ENCODE measurements at places on chromosomes 12 and 14.

GRCh38 chr12:6968426-6968825, 2.0 kb downstream of the PHB2 start:
- no peak for DNase-seq

DNA sequence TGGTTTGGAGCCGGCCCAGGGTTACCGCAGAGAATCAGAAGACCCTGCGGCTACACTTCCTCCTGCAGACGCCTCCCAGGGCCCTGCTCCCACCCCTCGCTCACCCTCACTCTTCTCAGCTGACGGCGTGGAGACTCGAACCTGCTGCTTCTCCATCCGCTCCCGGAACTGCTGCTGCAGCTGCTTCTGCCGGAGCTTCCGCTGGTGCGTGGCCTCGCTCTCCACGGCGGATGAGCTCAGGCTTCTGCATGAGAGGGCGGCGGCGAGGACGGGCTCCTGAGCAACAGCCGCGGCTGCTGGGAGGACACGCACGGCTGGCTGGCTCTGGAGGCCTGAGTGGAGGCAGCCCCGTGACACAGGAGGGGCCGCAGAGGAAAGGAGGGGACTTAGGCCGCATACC, 33.3 kb downstream of the RAD52 start:
- DNase-seq = no peak

- DNase-seq = peak; percentile 35
These were observed 457.6 kb upstream of the RGS6 start for GRCh38 chr14:71474301-71475265.

DNA sequence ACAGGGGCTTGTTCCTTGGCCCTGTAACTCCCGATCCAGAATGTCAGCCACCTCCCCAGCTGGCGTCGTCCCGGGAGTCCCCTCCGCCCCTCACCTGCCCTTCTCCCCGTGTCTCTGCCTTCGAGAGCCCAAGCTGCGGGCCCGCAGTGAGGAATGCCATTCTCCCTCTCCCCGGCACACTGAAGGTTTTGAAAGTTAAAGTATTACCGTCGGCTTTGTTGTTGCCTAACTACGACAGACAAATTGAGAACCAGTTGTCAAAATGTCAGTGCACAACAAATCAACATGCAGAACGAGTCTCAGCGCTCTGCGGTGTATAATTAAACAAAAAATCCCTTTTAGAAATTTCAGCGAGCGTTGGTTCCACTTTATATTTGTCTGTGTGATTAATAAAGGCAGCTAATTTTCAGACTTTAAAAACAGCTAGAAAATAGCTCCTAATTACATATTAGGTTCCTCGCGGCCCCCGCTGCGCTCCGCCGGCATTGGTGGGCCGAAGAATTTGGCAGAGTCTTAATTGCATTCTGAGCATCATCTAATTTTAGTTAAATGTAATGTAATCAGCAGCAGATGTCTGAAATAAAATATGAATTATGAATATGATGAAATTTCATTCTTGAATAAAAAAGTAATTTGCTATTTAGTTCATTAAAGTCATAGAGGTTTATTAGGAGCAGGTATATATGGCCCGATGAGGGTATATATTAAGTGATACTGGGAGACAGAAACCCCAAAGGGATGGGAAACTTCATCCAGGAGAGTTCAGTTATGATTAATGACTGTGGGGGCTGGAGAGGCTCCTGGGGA, 40.3 kb downstream of the MVK start:
- no peak for DNase-seq

- no peak for DNase-seq
These were observed 65.7 kb downstream of the PIK3C2G start for GRCh38 chr12:18327036-18327435.

- DNase-seq = no peak
These were observed 48.8 kb upstream of the ESRRB start for GRCh38 chr14:76326918-76327689.

- DNase-seq = no peak
These were observed 80.4 kb upstream of the EEA1 start for GRCh38 chr12:93009533-93009932.

- no peak for DNase-seq
These were observed 12.6 kb downstream of the WSCD2 start for GRCh38 chr12:108141600-108142130.

DNA sequence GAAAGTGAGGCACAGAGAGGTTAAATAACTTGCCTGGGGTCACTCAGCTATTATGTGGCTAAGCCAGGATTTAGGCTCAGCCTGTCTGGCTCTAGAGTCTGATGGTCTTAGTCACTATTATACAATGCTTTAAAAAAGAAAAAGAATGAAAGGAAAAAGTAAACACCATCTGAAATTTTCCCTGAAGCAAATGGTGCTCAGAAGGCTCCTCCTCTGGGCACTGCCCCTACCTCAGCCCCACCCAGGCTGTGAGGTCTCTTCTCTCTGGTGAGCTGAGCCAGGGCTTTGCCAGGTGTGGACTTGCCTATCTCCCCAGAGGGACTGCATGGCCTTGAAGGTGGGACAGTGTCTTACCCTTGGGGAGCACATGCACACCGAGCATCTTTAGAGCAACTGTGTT, 117.5 kb upstream of the DYRK2 start:
- no peak for DNase-seq

- DNase-seq = no peak
These were observed 20.6 kb downstream of the PRPF39 start for GRCh38 chr14:45104561-45104960.

DNA sequence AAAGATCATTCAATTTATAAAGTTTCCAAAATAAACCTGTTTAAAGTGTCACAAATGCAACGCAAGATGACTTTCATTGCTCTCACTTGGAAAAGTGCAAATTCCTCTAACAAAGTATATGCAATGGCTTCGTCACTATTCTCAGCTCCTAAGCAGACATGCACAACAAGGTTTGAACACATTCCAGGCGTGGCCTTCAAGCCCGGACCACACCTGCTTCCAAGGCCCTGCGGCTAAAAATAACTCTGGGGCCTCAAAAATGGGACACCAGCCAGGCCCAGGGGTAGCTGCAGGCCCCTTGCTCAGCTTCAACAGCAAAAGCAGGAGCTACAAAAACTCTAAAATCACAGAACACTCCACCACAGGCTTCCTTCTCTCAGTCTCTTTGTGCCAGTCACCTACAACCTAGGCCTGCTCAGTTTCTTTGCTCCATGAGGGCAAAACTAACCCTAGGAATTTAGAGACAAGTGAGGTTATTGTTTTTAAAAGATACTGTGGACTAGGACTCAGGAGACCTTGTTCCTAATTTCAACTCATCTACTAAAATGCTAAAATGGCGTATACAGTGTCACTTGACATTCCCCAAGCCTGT, 29.3 kb downstream of the DUSP16 start:
- DNase-seq = no peak

DNA sequence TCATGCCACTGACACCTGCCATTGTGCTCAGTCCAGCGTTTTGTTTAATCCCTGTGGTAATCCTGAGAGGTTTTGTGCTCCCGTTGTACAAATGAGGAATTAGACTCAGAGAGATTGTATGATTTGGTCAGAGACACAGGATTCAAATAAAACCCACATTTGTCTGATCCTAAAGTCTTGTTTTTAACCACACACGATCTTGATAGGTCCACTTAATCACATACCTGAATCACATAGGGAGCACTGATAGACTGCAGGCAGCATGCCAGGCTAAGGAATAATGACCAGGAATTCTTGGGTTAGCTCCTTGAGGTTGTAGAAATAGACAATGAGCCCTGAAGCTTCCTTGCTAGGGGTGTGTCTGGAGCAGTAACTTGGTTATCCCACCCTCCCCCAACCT, 202.6 kb upstream of the RGS6 start:
- DNase-seq = no peak

- no peak for DNase-seq
These were observed 114.8 kb upstream of the FLRT2 start for GRCh38 chr14:85415015-85415712.

GRCh38 chr14:101573289-101573688, 12.0 kb downstream of the DIO3 start:
- no peak for DNase-seq

DNA sequence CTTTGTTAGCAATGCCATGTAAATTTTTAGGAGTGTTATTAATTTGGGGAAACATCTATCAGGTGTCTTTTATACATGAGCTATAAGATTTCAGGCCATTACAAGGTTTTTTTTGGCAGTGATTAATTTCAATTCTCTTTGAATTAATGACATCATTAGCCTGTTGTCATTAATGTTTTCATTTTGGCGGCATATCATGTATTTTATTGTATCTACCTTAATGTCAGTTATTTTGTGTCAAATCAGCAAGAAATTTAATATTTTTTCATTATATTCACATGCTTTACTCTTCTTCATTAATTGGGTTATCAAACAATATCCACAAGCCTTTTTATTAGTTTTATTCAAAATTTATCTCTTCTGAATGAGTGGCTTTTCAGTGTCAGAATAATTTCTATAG, 153.0 kb upstream of the CAND1 start:
- no peak for DNase-seq

- no peak for DNase-seq
These were observed 975.1 kb downstream of the AACS start for GRCh38 chr12:126040307-126040706.

DNA sequence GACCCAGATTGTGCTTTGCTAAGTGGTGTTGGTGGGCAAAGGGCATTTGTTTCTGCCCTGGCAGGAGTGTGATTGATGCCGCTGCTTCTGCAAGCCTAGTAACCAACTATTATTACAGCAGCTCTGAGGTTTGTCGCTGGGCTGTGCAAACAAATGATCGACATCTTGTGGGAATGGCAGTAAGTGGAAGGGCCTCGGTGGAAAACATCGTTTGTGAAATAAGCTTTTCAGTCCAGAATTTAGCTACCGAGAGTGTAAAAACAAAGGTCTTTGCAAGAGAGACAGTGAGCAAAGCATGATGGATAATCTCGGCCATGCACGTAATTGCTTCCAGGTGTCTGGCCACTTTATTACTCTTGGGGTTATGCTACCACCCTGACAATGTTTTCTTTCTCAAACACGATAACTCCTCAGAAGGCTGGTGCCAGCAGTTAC, 397.7 kb upstream of the PRICKLE1 start:
- no peak for DNase-seq

GRCh38 chr12:55670276-55670675, 33.6 kb downstream of the OR10P1 start:
- no peak for DNase-seq

- DNase-seq = no peak
These were observed 5.5 kb downstream of the TNFAIP2 start for GRCh38 chr14:103128631-103129300.

DNA sequence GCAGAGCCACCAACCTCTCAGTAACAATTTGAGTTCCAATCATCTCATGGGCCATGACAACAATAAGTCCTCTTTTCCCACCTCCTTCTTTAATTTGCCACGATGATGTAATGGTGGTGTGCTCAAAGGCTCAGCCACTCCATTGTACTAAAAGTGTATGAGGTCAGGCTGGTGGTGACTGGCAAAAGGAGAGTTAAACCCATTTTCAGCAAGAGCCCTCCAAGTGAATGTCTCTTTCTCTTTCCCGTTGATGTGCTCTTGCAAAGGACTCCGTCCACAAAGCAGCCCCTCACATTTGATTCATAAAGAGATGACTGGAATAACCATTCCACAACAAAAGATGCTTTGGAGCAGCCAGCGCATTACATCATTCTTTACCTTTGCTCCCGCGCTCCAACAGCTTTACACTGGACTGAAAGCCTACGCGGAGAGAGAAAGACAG, 41.6 kb downstream of the DUSP16 start:
- no peak for DNase-seq

DNA sequence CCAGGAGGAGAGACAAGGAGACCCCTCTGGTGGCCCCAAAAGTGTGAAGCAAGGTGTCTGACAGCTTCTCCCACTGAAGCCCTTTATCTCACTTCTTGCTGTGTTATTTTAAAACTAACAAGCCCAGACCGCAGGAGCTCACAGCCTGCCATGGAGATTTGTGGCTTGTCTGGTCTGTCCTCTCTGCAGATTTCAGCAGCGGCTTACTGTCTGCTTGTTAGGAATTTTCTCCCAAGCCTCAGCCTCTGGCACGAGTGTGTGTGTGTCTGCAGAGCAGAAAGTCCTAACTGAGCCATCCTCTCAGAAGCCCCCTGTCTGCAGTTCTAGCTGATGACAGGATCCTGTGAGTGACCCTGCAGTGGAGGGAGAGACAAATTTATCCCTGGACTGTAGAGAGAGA, 87.9 kb upstream of the HSPB8 start:
- no peak for DNase-seq

GRCh38 chr12:112168561-112168971, 43.2 kb downstream of the TRAFD1 start:
- DNase-seq = no peak

GRCh38 chr12:95439461-95440230, 34.3 kb upstream of the METAP2 start:
- DNase-seq = no peak

Measured in NCI-H524 (cell line).